ENCODE measurements at places on chromosomes 4 and X. TPM values are rescaled to one million over a fixed set of nuclear protein-coding genes. Genes with fewer than 3 reads are reported as not detected.

DNA sequence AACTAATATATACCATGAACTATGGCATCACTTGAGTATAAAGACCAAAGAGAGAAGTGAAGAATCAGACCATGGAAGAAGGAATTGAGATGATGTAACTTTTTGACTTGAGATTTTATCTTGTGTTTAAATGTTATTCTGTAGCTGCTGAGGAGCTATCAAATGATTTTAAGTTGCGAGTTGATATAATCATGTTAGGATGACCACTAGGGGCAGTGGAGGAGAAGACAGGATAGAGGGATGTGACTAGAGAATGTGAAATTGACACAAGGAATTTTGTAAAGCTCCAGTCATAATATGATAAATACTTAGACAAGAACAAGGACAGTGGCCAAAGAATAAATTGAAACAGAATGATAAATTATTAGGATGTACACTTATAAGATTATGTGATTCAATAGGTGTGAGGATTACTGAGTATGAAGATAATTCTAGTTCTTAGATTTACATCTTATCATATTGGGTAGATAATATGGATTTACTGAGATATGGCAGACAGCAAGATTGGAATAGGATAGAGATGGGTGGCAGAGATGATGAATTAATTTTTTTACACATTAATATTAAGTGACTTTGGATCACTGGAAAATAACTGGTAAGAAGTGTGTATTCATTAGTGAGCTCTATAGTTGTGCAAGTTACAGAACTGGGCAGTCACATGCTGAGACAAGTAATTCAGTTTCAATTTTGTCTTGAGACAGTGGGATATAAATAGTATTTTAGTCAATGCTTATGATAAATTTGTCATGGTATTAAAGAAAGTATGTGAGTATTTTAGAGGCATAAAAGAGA, 816.0 kb upstream of the PCDH10 start:
- no peak for DNase-seq

- no peak for DNase-seq
Measured at GRCh38 chr4:78024576-78025091, 32.5 kb upstream of the FRAS1 start.

DNA sequence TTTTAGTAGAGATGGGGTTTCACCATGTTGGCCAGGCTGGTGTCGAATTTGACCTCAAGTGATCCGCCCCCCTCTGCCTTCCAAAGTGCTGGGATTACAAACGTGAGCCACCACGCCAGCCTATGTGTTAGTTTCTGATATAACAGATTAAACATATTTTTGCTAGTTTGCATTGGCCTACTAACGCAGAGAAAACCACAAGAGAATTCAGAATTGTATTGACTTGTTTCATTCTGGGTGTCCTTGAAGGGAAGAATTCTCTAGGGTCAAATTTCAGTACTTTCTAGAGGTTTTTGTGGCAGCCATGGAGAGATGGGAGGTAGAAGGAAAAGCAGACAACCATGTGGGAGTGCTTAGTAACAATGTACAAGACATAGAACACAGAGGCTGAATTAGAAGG, 46.1 kb upstream of the BMPR1B start:
- no peak for DNase-seq

Gene F8
- total RNA-seq, result 31.0 TPM

Gene NONO
- 353 TPM for total RNA-seq

Measured in dermis microvascular lymphatic vessel endothelial cell (primary cell).